ENCODE measurements at places on chromosomes 5 and 9.

DNA sequence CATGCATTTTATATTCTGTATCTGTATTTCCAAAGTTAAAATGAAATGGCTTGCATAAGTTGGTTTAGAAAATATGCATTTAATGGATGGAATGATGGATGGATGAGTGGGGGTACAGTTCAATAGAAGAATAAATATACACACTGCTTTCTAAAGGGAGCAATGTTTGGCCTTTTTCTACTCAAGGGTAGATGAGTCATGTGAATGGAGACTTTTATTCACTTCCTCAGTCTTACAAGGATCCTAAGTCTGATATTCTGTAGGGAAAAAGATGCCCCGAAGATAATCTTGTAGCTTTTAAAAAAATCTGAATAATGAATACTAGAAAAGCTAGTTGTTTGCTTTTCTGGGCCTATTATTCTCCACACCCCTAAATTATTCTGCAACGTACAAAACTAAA is 2112.1 kb downstream of the MAT2B start:
- no peak for DNase-seq

- no peak for DNase-seq
These were observed 112.9 kb downstream of the CAMK4 start for GRCh38 chr5:111337133-111337532.

DNA sequence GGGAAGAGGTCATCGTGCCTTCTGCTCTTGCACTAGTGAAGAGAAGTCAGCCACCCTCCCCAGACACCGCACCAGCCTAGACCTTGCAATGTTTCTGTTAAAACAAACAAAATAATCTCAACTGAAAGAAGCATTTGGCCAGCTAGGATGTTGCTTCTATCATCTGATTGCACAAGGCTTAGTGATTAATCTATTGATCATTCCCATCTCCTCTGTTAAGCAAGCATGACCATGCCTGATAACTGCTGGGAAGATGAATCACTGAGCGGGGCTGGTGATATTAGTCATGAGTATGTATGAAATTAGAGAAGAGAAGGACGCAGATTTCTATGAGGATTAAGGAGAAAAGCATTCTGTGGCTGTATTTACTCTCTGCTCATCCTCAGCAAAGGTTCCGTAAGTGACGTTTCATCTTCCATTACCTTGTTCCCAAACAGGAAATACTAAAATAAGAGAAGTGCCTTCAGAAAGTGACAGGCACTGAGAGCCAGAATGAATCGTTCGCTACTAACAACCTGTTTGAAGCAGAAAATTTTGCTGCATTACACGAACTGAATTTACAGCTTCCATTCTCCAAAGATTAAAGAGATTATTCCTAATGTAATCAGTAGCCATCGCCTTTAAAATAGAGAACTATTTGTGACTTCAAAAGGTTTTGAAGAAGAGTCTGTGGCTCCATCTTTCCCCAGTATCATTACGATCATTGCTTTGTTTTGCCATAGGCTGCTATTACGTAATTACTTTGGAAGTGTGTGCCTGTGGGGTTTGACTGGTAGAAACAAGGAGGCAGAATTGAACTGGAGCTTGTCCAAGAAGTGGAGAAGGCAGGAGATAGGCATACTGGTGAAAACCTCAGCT is 219.1 kb downstream of the MED10 start:
- no peak for DNase-seq

DNA sequence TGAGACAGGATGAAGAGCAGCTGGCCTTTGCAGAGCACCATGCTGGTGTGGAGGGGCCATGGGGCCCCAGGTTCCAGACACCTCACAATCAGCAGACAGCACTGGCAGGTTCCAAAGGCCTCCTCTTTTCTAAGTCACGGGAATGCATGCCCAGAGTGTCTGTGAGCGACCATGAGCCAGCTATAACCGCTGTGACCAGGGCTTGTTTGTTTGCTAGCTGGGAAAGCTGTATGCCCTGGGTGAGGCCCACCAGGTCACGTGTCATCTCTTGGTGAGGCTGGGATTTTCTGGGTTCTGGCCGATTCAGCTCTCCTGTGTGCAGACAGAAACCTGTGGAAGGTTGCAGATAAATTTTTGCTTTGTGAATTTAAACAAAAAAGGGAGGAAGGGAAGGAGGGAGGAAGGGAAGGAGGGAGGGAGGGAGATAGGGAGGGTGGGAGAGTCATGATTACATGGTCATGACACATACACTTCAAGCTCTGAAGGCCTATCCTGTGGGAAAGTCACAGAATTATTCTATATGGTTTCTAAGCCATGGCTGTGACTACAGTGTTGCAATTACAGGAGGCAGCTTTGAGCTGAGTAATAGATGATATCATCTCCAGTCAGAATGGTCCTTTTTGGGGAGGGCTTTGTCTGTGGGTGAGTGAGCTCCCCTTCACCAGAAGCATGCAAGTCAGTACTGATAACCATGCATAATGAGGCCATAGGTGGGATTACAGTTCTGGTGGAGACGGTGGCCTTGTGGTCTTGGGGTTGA is 37.2 kb downstream of the PAPPA start:
- DNase-seq, result no peak

GRCh38 chr9:37640246-37640645 is 10.5 kb upstream of the FRMPD1 start:
- DNase-seq, result no peak

DNA sequence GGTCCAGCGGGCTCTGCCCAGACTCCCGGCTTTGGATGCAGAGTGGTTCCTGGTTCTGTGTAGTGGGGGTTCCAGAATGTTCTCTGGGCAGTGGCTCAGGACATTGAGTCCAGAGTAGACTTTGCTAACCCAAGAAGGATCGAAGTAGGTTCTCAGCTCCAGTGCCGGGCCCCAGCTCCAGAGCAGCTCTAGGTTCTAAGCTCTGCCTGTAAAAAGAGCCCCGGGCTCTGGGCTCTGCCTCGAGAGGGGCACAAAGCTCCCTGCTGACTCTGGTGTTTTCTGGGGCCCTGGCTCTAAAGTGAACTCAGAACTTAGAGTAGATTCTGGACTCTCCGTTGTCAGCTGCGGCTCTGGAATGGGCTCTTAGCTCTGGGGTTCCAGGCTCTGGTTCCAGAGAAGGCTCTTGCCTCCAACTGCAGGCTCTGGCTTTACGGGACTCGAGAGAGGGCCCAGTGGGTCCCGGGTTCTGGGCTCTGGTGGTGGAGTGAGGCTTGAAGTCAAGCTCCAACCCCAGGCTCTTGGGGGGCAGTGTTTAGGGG is 414 bp downstream of the WDR38 start:
- DNase-seq, result no peak

DNA sequence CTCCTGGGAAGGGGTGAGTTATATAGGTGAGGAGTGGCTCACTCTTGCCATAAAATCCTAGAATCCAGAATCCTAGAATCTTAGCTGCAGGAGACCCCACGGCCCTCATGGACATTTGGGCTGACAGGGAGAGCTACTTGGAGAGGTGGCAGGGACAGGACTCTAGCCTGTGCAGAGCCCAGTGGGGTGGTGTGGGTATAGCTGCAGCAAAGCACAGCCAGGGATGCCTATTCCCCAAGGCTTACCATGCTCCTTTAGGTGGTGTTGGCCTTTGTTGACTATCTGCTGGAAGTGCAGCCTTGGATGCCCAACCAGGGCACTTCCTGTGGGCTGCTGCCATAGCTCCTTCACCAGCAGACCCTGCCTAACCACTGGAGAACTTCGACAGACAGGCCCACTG is 70.0 kb upstream of the PTPN3 start:
- no peak for DNase-seq

All from GM12892 (cell line).